ENCODE measurements at places on chromosomes 11 and 22.

GRCh38 chr22:50660306-50660705 is 12.3 kb upstream of the SHANK3 start:
- DNase-seq = no peak

GRCh38 chr11:77705876-77706579 is 68.4 kb upstream of the CLNS1A start:
- DNase-seq = no peak

DNA sequence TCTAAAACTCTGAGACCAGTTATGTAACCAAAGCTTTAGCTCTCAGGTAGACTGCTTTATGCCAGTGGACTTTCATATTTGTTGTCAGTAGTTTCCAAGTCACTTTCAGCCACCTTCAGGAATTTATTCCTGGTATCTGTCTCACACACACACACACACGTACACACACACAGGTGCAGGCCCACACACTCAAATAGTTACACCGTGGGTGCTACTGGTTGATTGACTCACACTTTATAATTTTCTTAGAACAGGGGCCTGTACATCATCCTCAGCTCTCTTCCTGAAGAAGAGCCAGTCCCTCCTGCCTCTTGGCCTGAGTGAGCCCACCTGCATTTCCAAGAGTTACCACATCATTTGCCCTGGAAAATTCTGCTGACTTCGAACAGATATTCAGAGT is 555.2 kb downstream of the SOX6 start:
- DNase-seq = no peak

DNA sequence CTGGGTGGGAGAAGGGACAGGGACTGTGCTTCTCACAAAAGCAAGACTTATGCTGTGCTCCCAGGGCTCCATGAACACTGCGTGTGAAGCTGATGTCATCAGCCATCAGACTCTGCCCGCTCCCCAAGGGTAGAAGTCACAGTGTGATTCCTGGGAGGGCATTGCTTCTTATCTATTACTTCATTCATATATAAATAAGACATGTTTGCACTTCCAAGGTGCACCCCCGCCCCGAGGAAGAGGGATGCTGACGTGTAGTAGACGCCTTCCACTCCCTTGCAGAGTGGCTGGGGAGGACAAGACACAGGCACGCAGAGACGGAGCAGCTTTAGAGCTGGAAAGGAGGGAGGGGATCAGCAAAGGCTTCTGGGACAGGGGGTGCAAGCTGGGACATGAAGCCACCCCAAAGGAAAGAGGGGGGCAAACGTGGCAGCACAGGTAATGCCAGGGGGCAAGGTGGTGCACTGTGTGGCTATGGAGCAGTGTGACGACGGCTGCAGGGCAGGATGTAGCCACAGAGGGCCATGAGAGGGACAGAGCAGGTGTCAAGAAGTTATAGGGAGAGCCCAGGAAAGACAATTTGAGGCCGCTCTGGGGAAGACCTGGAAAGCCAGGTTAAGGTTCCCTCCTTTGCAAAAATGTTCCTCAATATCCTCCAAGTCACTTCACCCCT is 558.5 kb downstream of the MN1 start:
- DNase-seq = no peak

- DNase-seq = no peak
Measured at GRCh38 chr11:36501236-36501635, 8.8 kb downstream of the TRAF6 start.

GRCh38 chr22:29702000-29702930 is 17.5 kb upstream of the CABP7 start:
- no peak for DNase-seq

DNA sequence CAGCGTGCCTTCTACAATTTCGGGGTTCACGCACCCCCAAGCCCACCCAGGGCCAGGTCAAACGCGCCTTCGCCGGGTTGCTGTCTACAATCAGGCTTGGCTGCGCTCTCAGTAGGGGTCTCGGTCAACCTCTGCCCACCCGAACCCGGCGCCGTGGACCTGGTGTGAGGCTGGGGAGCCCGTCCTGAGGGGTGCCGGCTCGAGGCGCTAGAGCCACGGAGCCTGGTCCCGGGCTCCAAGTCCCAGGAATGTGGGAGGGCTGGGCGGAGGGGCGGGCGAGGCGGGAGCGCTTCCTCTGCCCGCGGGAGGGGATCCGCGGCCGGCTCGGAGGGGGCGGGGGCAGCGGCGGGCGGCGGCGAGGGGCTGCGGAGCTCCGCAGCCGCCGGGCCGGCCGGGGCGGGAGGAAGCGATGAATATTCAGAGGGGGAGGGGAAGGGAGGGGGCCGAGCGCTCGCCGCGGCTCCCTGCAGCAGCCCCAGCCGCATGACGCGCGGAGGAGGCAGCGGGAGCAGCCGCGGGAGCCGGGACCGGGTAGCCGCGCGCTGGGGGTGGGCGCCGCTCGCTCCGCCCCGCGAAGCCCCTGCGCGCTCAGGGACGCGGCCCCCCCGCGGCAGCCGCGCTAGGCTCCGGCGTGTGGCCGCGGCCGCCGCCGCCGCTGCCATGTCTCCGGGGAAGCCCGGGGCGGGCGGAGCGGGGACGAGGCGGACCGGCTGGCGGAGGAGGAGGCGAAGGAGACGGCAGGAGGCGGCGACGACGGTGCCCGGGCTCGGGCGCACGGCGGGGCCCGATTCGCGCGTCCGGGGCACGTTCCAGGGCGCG is at the start of gene PTPRJ:
TSS of gene PTPRJ (plus strand) at position 472 of the 819 bp plus-strand sequence. CDS start 354 bp downstream, outside the sequence.
- DNase-seq = no peak

DNA sequence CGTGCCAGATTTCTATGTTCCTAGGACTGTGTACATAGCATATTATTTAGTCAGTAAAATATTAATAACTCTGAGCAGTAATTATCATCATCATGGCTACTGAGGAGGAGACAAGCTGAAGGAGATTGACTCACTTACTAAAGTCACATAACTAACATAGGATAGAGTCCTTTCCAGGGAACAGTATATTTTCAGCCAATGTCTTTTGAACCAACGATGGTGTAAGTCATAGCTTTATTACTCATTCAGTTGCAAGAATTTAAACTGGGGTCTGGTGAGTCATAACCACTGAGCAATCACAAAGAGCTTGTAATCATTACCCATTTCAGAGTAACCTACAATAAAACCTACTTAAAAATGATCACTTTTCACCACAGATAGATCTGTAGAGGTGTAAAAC is 1564.8 kb upstream of the TENM4 start:
- peak; percentile 92 for DNase-seq

GRCh38 chr11:29095821-29096220 is 921.0 kb downstream of the KCNA4 start:
- no peak for DNase-seq

DNA sequence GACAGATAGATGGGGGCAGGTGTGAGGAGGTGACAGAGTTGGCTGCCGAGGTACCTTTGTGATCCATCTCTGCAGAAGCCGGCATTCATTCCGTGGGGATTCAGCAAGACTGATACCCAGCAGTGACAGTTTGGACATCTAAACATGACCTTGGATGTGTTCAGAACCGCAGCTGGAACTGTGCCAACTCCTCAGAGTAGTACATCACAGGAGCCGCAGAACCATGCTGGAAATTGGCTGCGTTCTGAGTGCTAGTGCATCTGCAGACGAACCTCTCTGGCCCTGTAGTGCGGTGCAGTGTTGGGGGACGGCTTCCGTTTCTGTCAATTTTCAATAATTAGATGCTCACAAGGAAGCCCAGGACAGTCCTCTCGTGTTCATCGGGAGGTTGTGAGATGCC is 772.1 kb downstream of the NTM start:
- DNase-seq = no peak

- DNase-seq = no peak
Measured at GRCh38 chr11:5698281-5698680, 8.7 kb downstream of the TRIM22 start.

DNA sequence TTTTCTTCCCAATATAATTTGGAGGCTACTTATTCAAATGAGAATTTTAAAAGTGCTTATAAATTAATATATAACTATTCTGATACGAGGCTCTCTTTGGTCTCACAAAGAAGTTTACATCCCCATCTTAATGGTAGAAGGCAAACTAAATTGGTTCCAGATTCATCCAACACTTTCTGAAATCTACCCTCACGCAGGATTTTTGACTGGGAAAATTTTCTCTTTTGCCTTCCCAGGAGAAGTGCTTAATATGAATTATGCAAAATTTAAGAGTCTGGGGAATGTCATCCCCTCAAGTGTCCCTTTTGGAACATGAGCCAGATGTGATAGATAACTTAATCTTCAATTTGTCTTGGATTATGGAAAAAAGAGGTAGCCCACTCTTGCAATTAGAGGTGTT is at the start of gene OR4C11:
TSS of gene OR4C11 (minus strand) at position 101 of the 400 bp plus-strand sequence. CDS start 3,272 bp downstream, outside the sequence.
- DNase-seq = no peak

GRCh38 chr11:5631969-5632635 is 7.3 kb downstream of the TRIM34 start:
- DNase-seq = no peak

DNA sequence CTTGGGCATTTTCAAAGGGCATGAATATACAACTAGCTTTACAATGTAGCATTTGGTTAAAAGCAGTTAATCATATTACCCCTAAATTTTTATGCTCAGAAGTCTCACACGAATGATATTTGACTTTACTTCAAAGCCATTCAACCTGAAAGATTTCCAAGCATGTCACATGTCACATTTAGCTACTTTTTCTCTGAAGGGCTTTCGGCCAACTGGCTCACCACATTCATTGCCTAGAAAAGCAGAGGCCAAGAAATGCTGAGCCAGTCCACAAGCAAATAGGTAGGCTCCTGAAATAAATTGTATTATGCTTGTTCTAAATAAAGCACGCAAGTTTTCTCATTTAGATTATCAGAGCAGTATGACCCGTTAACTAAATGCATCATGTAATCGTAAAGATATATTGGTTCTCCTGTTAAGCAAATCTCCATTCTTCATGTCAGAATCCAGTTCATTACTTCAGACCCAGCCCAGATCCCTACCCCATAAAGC is 30.6 kb downstream of the PAX6 start:
- no peak for DNase-seq

GRCh38 chr11:71504531-71504930 is 22.5 kb upstream of the KRTAP5-7 start:
- no peak for DNase-seq

DNA sequence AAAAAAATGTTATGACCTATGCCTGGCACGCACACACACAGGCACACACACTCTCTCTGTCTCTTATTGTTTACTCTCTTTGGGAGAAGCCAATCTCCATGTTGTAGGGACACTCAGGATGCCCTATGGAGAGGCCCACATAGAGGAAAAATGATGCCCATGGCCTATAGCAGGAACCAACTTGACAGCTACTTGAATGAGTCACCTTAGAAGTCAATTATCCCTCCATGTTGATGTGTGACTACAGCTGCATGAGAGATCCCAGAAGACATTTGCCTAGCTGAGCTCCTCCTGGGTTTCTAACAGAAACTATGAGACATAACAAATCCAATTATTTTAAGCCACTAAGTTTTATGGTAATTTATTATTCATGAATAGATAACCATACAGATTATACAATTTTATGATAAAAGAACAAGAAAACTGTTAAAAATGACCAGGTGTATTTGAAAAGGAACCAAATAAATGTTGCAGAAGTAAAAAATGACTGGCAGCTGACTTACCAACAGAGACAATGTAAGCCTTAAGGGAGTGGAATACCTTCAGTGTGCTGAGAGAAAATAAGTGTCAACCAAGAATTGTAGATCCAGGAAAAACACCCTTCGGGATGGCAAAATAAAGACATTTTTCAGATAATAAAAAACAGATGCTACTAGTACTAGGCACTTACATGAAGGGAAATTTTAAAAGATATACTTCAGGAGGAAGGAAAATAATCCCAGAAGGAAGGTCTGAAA is 403.7 kb upstream of the SYN3 start:
- no peak for DNase-seq

GRCh38 chr11:62757846-62758788 is 3.3 kb upstream of the POLR2G start:
- no peak for DNase-seq

DNA sequence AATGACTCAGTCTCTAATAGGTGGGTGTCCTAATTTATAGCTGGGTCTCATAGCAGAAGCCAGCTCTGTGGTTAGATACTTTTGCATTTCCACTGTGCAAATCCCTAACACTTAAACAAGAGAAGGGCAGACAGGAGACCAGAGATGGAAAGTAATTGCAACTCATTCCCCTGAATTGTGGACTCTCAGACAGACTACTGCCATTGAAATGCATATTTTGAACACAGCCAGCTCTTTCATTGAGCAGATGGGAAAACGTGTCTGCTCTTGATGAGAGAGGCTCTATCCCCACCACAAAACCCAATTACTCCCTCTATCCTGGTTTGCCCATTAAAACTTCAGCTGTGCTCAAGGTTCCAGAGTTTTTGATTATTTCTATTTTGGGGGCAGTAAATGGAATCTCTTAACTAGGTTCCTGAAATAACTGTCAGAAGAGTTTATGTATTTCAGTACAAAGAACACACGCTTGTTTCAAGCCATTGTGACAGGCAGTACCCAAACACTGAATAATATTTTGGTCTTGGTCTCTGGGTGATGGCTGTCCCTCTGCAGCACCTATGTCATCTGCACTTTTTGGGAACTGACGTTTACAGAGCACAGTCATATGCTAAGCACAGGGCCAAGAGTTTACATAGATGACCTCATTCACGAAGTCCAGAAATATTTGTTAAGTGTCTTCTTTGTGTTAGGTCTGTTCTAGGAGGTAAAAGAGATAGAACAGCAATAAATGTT is 41.7 kb downstream of the FAM227A start:
- DNase-seq = peak; percentile 6

DNA sequence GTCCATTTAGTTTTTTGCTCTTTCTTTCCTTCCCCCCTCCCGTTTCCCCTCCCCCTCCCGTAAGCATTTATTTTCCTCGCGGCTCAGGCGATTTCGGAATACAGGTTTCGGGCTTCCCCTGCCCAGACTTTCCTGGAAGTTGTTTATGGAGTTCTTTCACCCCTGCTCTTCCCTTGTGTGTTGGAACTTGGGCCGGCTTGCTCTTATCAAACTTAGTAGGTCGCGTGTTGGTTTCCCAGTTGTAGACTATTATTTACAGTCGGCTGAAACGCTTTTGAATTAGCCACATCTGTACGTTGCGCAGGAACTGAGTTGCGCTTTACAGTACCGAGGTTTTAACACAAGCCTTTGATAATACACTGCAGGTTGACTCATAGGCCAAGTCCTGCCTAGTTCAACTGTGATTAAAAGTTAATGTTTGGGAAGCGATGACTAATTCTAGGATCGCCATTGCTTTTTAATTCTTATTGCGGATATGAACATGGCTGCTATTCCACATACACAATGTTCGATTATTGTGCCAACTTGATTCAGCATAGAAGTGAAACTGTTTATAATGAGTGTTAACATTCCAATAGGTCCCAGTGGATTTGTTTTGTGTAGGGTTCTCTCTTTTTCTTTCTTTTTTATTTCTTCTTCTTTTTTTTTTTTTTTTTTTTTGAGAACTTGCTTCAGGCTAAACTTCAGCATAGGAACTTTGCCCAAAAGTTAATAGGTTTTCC is 1.7 kb downstream of the YAP1 start:
- DNase-seq = peak; percentile 96

GRCh38 chr11:3345736-3346135 is 33.2 kb downstream of the ZNF195 start:
- no peak for DNase-seq

- DNase-seq = no peak
Measured at GRCh38 chr11:79671401-79671800, 230.6 kb upstream of the TENM4 start.
